NCI-H1694 (cell line): ENCODE measurements at places on chromosomes 3 and 15.

GRCh38 chr15:42121021-42121420 is 26.7 kb upstream of the PLA2G4D start:
- no peak for DNase-seq

DNA sequence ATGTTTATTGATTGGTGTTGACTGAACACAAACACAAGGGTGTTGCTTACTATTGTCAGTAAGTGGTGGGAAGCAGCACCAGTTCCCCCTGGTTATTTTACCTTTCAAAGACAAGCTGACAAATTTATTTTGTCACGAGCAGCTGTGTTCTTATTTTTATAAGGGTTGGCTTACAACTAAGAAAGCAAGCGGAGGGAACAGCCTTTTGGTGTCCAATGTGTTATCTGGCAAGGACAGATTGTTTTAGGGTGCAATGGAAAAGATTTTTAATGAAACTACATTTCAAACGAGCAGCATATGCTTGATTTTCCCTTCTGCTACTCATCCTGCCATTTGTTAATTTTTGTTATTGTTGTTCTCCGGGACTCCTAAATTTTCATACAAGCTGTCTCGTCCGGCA is 920.6 kb upstream of the CFAP20DC start:
- peak; percentile 47 for DNase-seq

DNA sequence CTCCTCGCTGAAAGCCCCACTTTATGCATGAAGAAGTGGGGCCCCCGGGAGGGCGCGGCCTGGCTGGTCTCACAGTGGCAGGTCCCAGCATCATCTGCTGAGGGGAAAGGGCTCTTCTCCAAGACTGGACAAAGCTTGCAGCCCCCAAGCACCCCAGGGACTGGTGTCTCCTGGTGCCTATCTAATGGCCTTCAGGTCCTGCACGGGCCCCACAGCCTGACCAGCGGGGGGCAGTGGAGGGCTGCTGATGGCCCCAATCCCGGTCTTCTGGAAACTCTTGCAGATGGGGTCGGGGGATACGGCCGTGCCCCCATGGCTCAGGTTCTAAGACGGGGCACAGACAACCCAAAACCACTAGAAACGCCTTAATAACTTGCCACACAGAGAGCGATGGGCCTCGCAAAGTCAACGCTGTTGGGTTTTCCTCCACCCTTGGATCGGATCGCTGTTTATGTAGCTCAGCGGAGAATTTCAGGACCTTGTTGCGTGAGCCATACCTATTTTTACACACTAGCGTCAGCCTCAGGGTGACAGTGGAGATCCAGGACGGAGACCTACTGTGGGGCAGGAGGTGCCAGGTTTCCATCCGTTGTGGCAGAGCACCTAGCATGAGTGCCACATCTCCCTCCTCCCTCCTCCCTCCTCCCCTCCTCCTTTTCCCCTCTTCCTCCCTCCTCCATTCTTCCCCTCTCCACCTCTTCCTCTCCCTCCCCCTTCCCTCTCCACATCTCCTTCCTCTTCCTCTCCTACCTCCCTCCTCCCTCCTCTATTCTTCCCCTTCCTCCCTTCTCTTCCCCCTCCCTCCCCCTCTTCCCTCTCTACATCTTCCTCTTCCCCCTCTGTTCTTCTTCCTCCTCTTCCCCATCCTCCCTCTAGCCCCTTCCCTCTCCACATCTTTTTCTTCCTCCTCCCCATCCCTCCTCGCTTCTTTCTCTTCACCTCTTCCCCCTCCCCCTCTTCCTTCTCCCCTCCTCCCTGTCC is 79.3 kb upstream of the ALDH1L1 start:
- no peak for DNase-seq

DNA sequence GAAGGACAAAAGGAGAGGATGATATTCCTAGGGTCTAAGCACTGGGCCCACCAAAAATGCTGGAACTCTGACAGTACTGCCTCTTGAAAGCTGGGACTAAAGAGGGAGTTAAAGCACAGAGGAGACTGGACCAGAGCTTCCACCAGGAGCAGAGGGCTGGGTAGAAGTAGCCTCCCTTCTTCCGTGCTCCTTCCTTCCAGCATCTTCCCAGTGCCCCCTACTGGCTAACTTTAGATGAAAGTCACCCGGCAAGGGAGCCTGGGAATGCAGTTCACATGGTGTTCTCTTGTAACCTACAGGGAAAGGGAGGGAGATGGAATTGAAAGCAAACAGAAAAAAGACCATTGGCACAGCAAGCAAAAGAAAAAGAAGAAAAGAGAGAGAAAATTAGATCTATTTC is 106.1 kb upstream of the COL8A1 start:
- DNase-seq, result peak; percentile 9

DNA sequence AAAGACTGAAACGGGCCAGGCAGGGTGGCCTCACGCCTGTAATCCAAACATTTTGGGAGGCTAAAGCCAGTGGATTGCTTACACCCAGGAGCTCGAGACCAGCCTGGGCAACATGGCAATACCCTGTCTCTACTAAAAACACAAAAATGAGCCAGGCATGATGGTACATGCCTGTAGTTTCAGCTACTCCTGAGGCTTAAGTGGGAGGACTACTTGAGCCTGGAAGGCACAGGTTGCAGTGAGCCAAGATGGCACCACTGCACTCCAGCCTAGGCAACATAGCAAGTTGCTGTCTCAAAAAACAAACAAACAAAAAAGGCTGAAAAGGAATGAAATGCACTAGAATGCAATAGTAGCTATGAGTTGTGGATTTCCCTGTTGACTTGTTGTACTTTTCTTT is 94.7 kb downstream of the STAG1 start:
- DNase-seq, result no peak

DNA sequence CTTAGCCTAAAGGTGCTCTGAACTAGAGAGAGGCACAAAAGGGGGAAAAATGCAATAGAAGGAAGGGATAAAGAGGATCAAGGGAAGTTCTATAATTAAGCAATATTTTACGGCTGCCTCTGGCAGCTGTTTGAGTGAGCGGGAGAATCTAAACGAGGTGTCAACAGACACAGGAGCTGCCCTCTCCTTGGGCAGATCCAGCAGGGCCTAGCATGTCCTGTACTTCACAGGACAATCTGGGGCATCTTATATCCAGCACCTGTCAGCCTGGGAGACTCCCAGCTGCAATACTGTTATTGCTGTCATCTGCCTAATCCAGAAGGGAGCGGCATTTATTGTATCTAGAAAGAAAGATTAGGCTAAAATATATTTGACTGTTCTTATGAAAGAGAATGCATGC is 68.9 kb downstream of the WWTR1 start:
- no peak for DNase-seq

GRCh38 chr3:22621205-22621809 is 581.8 kb upstream of the UBE2E2 start:
- DNase-seq, result no peak

GRCh38 chr3:177300039-177300833 is 103.0 kb upstream of the TBL1XR1 start:
- DNase-seq, result no peak

DNA sequence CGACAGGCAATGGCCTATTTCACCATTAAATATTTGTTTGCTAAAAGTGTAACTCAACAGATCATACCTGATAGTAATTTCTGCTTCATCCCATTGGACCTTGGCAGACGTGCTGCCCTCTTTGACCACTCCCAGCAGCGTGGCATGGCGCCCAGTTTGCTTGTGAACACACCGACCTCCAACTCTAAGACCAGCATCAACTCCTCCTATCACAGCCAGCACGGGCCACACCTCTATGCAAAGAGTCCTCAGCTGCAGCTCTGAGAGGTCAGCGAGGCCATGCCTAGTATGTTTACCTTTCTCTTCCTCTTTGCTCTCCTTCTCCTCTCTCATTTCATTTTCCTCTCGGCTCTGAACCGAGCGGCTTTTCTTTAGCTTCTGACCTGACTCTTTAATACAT is 80.6 kb downstream of the FBXL22 start:
- DNase-seq, result no peak

- no peak for DNase-seq
Measured at GRCh38 chr15:44243141-44243540, 45.4 kb upstream of the GOLM2 start.

- peak; percentile 14 for DNase-seq
Measured at GRCh38 chr3:12954891-12955650, 113.7 kb upstream of the RPL32 start.

DNA sequence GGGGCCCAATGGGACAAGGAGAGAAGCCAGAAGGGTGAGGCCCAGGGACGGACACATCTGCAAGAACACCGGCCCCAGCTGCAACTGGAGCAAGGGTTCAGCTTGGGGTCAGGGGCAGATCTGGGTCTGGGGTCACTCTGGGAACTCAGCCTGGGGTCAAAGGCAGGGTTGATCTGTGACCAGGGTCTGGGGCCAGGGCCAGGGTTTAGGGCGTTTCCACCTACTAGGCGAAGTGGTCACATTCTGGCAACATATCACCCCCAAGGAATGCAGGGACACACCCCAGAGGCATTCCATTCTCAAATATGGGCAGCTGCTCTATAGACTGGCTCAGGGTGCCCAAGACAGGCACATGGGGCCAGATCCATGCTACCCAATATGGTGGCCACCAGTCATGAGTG is 9.0 kb downstream of the UROC1 start:
- DNase-seq, result no peak

- DNase-seq, result no peak
Measured at GRCh38 chr3:9732080-9732739, 675 bp downstream of the BRPF1 start.

GRCh38 chr3:139340784-139341183 is 3.0 kb upstream of the MRPS22 start:
- DNase-seq, result no peak

GRCh38 chr15:41429003-41429890 is 12.4 kb downstream of the RTF1 start:
- no peak for DNase-seq

DNA sequence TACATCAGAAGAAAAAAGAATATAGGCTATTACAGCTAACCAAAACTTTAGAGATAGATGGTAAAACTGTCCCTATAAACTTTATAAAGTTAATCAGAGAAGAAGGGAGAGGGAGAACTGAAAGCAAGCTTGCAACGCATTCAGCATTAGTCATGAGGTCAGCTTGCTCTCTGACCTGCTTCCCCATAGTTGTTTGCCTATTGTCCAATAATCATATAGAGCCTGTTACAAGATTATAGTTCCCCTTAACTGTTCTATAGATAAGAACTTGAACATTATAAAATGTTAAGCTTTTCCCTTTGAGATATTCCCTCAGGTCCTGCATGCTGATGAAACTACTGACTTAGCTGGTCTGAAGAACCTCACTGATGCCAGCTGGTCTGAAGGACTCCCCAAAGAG is 74.5 kb downstream of the CPNE4 start:
- no peak for DNase-seq

DNA sequence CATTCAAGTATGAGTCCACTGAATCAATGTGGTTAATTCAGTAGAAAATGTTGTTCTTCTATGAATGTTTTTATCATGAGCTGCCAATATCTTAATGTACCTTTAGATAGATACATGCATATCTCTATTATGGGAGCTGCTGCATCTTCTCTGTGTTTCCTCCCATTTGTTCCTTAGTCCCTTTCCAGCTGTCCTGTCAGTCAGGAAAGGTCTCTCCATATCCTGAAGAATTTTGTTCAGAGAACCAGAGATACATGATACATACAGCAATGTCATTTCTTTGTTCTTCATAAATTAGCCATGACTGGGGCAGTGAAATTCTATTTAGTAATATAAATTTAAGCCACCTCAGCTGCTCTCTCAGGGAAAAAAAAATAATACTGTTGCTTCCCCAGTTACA is 103.7 kb downstream of the P3H2 start:
- no peak for DNase-seq

GRCh38 chr15:67335026-67335425 is 80.4 kb downstream of the IQCH start:
- DNase-seq, result no peak
